ENCODE measurements at places on chromosomes 5 and 9.

DNA sequence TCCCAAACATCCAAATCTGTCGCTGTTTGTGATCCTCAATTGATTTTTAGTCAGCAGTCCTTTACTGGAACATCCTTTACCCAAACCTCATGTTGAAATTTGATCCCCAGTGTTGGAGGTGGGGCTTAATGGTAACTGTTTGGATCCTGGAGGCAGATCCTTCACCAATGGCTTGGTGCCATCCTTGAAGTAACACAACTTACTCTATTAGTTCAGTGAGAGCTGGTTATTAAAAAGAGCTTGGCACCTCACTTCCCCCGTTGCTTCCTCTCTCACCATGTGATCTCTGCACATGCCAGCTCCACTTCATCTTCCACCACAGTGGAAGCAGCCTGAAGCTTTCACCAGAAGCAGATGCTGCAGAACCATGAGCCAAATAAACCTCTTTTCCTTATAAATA is 40.3 kb downstream of the DNAJB5 start:
- DNase-seq: no peak

GRCh38 chr5:9126490-9126889 is 419.4 kb downstream of the SEMA5A start:
- no peak for DNase-seq

- no peak for DNase-seq
These were observed 605.4 kb upstream of the CLINT1 start for GRCh38 chr5:158464383-158464782.

DNA sequence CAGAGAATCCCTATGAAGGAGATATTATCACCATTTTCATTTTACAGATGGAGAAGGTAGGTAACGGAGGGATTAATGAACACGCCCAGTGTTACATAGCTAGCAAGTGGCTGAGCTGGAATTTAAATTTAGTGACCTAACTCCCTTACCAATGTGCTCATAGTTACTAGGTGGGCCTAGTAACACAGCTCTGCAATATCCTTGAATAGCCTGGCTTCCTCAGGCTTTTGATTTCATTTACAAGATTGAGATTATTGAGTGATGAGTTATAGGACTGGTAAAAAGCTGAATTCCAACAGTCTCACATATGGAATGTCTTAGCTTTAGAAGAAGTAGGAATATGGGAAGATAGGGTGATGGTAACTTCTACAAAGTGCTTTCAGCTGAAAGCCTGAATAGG is 336.3 kb upstream of the KIF2A start:
- no peak for DNase-seq

GRCh38 chr5:76755779-76756637 is 40.1 kb downstream of the F2R start:
- no peak for DNase-seq

GRCh38 chr5:45521067-45521466 is 175.1 kb downstream of the HCN1 start:
- no peak for DNase-seq

GRCh38 chr9:125524583-125525355 is 182.2 kb downstream of the MAPKAP1 start:
- no peak for DNase-seq

- DNase-seq: no peak
These were observed at the start of gene NKD2 for GRCh38 chr5:1008451-1009358. Gene NKD2 (plus strand): TSS chr5:1008802. CDS start chr5:1009058, 256 bp downstream.

- DNase-seq: no peak
These were observed 70.0 kb downstream of the EXOSC2 start for GRCh38 chr9:130763331-130764171.

DNA sequence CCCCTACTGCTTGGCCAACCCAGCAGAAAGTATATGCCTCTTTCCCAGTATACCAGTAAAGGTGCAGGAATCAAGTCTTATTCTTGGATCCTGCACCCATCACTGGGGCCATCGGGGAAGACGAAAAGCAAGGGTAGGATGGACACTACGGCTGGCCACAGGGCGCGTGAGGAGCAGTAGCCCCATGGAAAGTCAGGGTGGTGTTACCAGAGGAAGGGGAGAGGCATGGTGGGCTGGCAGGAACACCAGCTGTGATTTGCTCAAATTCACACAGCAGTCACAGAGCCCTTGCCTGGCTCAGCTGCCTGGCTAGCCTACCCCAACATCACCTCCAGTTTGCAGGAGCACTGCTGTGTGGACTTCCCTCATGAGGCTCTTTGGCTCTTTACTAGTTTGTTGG is 34.5 kb upstream of the SAP30L start:
- no peak for DNase-seq

GRCh38 chr9:96164268-96164683 is 137.7 kb downstream of the HSD17B3 start:
- no peak for DNase-seq

DNA sequence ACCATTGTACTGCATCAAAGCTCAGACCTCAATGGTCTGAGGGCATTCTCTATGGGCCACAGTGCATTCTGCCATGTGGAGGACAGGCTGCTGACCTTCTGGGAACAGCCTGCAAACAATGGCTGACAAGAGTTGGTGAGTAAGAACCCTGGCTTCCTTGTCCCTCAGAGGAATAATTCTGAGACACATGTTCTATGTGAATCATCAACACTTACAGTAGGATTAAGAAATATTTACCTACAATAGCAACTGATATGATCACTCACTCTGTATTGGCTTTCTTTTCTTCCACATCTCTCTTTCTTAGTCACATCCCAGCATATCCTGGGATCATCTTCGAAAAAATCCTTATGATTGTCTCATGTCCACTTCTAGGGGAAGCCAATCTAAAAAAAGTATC is 306.5 kb upstream of the ITGA1 start:
- DNase-seq: no peak

GRCh38 chr9:121896545-121896943 is 196.6 kb downstream of the TTLL11 start:
- DNase-seq: no peak

DNA sequence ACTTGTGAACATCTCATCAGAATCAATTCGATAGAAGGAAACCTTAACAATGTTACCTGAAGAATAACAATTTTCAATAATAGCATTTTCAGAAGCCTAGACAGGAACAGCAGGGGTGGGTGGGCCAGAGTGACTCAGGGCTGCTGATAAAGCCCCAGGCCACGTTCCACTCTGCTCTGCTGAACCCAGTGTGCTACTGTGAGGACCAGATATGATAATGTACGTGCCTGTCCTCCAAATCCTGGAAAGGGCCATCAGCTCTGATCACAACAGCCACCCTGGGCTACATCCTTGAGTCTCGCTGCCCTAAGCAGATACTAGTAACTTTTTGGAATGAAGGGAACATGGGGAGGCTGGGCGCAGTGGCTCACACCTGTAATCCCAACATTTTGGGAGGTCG is 91.3 kb downstream of the PRRT1B start:
- DNase-seq: no peak

DNA sequence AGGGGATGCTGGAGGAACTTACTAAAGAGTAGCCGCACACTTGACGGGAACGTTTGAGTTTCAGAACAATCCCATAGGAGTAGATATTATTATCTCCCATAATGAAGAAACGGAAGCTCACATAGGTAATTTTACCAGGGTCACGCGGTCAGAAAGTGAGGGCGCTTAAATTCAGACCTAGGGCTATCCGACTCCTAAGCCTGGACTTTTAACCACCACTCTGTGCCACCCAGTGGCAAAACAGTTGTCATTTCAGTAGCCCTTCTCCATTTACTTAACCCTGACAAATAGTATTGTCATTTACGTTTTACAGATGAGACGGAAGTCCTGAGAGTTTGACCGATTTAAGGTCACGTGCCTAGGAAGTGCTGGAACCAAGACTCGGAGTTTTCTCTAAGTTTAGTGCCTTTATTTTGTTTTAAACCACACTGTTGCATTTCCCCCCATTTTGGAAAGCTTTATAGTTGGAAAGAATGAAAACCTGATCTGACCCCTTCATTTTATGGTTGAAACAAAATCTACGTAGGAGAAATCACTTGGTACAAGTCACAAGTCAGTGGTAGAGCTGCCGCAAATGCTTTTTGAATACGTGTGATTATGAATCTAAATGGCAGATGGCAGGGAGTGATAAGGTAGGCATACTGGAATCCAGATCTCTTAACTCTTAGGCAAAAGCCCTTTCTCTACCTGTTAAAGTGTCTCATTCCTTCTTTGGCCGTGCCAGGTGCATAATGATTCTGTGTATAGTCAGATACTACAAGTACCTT is 650 bp downstream of the MRRF start:
- DNase-seq: peak; percentile 8

DNA sequence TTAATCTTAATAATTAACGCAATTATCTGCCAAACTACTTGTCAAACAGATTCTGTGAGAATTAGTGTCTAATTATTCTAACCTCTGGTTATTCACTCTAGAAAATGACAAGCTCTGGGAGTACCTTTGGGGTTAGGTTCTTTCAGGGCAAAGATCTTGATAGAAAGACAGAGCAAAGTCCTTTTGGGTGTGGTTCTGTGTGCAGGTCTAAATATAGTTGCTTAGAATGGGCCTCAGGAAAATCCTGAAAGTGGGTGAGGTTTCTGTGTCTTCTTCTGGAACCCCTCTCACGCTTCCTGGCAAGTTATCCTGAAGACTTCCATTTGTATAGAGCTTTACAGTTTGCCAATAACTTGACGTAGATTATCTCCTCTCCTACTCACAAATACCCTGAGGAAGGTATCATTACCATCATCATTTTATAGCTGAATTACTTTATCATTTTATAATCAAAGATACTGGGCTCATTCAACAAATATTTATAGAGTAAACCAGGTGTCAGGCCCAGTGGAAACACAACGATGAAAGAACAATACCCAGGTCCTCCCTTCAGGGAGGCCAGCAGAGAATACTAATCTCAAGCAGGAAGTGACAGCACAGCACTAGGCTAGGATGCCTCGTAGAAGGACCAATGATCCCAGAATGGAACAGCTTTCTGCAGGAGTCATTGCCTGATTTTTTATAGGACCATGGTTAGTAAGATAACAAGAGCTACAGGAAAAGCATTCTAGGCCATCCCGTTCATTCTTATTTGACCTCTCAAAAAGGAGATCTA is 27.6 kb upstream of the LHFPL2 start:
- DNase-seq: no peak

DNA sequence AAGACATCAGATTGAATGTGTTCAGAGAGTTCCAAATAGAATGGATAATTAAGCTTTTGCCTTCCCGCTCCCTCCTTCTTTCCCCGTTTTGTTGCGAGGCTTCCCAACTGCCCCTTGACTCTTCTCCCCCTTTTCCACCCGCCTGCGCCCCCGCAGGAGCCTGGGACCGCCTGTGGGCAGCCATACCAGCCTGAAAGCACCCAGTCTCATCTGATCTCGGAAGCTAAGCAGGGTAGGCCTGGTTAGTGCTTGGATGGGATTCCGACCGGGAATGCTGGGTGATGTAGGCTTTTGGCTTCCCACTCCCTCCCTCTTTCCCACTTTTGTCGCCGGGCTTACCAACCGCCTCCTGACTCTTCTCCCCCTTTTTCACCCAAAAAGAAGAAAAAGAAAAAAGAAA is 6.8 kb upstream of the HSD17B4 start:
- DNase-seq: no peak

GRCh38 chr5:148352696-148353095 is 17.3 kb downstream of the SPINK9 start:
- no peak for DNase-seq

DNA sequence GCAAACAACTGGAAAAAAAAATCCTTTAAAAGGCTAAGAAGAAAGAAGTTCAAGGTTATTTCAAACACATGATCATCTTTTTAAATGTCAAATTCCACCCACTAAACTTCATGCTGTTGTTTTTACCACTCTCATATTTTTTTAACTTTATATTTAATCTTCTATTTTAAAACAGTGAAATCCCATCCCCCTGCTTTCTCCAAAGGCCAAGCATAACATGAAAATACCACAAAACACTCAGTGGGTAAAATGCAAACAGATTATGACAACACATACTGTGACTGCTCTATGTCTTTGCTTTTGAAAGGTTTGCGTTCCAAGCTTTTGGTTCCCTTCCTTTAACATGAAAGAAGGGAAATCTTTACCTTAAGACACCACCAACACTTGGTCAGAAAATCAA is 127.6 kb downstream of the SNCAIP start:
- DNase-seq: no peak

DNA sequence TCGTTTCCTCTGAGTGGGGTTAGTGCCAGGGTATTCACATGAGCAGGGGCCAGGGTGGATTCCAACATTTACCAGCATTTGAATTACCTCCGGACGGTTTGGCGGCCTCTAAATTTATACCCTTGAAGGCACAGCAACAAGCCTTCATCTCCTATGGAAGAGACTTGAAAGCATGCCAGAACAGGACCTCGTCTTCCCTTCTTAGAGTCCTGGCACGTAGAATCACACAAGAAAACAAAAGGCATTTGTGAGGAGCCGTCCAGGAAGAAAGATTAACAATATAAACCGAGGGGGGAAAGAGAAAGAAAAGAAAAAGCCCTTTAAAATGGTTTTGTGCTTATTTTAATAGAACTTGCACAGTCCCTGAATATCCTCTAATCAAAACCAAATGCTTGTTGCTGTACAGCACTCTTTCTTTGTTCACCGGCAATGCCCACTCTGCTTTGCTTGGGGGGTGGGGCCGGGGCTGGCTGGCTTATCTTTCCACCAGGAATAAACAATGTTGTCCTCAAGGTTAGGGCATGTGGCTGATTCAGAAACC is 575.8 kb upstream of the ZNF462 start:
- DNase-seq: no peak

DNA sequence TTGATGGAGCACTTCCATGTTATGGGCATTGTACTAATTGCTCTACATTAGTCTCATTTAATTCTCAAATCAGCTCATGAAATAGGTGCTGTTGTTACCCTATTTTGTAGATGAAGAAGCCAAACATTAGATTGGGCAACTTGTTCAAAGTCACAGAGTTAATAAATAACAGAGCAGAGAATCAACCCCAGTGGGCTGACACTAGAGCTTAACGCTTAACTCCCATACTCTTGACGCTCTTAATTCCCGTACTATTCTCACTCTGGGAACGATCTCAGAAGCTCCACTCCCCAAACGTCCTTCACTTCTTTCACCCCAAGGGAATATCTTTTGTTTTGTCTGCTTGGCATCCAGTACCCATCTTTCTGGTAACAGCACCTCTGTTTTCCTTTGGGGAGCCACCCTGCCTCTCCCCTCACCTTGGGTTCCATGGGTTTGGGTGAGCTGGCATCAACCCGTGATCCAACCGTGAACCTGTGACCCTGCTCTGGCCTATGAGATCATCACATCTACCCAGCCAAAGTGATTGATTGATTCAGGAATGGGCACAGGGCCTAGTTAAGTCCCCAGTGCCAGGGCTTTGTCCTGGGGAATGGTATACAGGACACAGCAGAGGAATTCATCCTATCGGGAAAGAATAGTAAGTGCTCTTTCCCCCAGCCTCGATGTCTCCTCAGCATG is 169.2 kb downstream of the NR3C1 start:
- no peak for DNase-seq

All from left renal cortex interstitium (tissue), 4 donors.